ENCODE measurements at places on chromosomes 7 and 10.

GRCh38 chr7:25831062-25831691, 320.8 kb upstream of the NFE2L3 start:
- peak; percentile 53 for DNase-seq

GRCh38 chr10:124225467-124226270, 132.3 kb upstream of the CHST15 start:
- no peak for DNase-seq

DNA sequence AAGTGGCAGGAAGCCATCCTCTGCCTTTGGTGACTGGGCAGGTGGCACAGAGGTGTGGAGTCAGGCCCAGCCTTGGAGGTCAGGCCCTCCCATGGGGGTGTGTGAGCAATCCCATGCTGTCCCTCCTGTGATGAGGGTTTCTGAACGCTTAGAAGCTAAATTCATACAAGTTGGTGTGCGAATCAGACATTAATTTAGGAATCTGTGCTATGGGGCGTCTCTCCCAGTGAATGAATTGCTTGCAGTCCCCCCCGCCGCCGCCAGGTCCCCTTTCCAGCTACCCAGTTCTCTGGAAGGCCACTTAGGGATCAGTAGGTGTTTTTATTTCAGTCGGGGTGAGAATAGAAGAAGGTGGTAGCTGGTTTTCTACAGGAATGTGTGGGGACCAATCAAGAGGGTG, 37.5 kb downstream of the LRRC18 start:
- no peak for DNase-seq

DNA sequence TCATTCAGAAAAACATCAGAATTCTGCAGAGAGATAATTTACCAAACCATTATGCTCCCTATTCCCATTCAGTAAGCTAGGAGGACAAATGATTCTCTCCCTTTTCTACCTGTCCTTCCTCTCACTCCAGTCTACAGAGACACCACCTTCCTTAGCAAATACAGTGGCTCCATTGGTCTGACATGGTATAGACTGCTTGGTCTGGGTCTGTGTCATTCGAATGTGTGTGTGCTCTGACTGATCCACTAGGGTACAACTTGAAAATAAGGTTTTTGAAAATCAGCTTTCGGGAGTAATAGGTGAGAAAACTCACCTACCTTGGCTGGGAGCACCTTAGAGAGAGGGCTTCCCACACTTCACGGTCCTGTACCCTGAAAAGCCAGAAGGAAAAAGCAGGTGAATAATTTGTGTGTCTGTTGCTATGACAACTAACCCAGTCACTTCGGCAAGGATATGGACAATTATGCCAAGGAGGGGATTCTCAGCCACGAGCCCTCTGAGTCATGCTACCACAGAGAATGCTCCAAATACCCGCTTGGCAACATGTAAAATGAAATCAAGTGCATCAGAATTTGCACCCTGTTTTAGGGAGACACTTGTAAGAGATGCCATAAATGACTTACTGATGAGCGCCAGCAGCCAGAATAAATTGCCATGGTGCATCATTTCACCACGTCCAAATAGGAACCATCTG, 114.5 kb upstream of the PRKCQ start:
- no peak for DNase-seq

DNA sequence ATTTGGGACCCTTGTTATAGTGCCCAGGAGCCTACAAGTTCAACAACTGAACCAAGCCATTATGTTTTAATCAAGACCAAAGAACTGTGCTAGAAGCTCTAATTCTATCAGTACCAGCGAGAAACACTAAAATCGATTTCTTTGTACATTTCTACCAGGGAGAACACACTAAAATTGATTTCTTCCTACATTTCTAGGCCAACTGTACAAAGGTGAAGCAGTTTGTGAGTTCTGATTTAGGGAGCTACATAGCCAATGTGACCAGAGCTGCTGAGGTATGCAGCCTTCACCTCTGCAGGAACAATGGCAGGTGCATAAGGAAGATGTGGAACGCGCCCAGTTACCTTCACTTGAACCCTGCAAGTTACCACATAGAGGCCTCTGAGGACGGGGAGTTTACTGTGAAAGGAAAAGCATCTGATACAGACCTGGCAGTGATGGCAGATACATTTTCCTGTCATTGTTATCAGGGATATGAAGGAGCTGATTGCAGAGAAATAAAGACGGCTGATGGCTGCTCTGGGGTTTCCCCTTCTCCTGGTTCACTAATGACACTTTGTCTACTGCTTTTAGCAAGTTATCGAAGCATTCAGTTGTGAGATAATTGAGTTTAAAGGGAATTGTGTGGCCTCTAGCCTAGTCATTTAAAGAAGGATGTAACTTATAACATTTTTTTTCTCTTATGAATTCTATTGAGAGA, 31.7 kb downstream of the HYAL4 start:
- no peak for DNase-seq

- DNase-seq = no peak
Observed at GRCh38 chr10:61898435-61898778, 3.1 kb upstream of the ARID5B start.

DNA sequence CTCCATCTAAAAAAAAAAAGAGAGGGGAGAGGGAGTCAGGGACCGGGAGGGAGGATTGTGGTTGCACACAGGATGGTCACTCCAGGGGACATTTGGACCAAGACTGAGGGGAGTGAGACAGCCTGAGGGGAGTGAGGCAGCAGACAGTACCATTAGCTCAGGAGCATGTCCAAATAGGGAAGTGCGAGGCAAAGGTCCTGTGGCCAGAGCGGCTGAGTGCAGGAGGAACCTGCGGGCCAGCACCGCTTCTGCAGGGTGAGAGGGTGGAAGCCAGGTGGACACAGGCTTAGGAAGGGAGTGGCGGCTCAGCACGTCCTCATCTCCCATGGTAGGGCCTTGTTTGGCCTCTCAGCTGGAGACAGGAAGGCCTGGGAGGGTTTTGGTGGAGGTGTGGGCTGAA, 48.9 kb upstream of the PFKFB3 start:
- no peak for DNase-seq

DNA sequence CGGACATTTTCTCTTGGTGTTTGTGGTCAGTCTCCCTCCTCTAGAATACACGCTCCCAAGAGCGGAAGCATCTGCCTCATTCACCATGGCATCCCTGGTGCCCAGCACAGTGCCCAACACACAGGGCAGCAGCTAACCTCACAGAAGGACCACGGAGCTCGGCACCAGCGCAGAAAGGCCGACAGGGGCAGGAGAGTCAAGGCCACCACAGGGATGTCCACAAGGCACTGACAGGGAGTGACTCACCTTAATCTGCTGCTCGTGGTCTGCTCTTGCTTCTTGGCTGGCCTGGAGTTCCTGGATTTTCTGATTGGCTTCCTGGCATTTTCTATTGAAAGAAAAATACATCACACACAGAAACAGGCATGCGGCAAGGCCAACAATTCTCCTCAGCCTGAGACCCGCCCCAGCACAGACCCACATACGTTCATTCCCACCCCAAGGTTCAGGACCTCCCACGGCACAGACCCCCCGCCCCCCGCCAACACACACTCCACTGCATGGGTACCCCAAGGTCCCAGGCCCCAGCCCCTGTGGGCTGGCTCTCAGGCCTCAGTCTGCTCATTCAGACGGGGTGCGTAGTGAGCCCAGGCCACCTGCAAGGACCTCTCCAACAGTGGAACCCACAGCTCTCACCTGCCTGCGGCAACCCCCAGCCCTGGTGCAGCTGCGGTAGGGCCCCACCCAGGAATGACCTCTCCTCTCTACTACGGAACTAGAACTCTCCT, 14.9 kb downstream of the MAD1L1 start:
- no peak for DNase-seq

DNA sequence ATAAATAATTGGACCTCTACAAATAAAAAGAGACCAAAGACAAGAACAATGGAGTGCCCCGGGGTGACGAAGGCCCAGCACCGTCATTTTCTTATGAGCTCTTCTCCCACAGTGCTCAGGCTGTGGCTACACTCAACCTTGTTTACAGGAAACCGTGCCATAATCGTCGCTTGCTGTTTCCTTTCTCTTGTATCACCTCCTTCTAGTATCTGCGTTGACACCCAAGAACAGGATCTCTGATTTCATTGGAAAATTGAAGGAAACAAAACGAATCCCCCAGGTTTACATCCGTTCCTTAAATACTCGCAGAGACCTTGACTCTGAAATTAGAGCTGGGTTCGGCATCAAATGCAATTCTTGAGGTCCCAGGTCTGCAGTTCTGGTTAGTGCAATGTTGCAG, 1.7 kb upstream of the IGFBP3 start:
- DNase-seq = no peak

DNA sequence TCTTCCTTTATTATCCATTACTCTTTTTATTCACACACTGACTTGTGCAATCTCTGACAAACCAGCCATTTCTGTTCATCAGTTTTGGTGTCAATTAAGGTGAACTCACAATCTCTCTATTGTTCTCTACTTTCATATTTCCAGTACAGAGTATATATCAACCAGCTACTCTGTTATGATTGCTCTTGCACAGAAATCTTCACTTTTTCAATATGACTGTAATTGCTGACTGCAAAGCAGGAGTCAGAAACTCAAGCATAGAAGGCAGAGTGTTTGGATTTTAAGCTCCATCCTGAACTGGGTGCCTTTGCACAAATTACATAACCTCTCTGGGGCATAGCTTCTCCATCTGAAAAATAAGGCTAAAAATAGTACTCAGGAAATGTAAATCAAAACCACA, 1042.0 kb downstream of the GRM8 start:
- DNase-seq = no peak

DNA sequence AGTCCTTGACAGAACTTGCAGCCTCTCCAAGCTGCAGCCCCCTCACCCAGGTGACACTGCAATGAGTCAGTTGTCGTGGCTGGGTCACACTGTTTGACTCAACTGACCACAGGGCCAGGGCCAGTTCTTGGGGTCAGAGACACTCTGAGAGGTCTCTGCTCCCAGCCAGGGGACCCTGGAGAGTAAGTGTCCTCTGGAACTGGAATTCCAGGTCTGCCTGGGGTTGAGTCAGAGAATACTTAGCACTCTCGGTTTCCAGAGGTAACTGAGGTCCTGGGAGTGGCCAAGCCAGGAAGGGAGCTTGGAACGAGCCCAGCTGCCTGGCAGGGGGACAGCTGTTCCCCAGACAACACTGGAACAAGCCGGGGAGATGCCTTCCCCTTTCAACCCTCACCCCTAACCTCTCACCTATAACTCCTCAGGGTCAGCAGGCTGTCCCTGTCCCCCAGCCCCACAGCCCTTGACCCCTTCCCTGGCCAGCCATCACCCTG, 2.2 kb upstream of the MYL10 start:
- DNase-seq = no peak
